ENCODE measurements at places on chromosomes 16 and 17.
A peak's percentile ranks its signal among the peaks of the same experiment; 100 is the strongest.

DNA sequence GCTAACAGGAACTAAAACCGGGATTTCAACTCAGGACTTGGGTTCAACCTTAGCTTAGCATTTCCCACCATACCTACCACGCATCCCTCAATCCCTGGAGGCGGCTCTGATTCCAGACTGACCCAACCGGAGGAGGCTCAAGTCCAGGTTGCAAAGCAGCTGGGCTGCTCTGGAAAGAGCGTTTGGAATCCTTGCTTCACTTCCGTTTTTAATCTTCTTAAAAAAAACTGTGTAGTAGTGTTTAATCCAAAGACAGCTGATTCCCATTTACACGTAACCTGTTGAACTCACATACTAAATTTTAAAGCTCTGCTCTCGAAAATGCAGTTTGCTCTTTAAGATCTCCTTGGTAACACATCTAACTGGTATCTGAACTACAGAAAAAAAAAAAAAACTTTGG, 50.0 kb downstream of the NXN start:
- no peak for DNase-seq

- no peak for DNase-seq
Observed at GRCh38 chr17:62802561-62803205, 5.4 kb downstream of the MARCHF10 start.

- DNase-seq = no peak
Observed at GRCh38 chr16:2854700-2855309, 3.2 kb downstream of the PRSS22 start.

- no peak for DNase-seq
Observed at GRCh38 chr17:80446645-80447405, 29.6 kb downstream of the NPTX1 start.

DNA sequence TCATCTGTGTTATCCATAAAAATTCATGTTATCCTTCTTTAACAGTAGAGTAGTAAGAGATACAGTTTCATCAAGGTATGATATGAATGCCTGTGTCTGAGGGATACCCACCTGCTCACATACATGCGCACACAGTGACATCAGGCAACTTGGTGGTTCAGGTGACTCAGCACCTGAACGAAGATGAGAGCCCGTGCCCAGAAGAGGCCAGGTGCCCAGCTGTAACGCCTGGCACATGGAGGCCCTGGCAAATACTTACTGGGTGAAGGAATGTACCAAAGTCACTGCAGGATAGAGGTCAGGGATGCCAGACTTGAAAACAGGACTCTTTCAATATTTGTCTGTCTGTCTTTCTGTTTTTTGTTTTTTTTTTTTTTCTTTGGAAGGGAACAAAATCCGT, 72.6 kb upstream of the LGALS9 start:
- no peak for DNase-seq

- DNase-seq = no peak
Observed at GRCh38 chr17:14950216-14950615, 314.9 kb downstream of the PMP22 start.

GRCh38 chr16:57299009-57299718, 14.7 kb upstream of the PLLP start:
- no peak for DNase-seq

- no peak for DNase-seq
Observed at GRCh38 chr17:68906638-68907037, 48.6 kb downstream of the ABCA8 start.

DNA sequence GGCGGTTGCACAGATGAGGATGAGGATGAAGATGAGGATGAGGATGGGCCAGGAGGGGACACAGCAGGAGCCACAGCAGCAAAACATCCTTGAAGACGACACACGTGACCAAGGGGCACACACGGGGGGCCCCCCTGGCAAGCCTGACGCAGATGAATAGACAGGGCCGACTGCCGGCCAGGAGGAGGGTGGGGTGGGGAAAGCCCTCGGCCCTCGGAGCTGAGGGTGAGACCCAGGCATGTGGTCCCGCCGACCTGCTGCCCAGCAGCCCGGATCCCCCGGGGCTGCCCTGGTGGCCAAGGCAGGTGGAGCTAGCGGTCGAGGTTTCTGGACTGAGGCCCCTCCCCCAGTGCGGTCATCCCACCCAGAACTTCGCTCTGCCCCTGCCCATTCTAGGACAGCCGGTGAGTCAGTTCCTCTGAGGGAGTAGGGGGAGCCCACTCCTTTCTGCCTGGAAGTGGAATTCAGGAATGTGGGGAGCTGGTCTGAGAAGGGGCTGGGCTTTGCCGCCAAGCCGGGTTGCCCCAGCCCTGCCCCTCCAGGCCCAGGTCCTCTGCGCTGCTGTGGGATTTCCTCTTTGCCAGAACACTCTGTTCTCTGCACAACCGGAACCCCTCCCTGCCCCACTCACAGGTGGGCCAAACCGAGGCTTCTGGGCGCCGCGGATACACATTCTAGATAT, 9.9 kb downstream of the CYGB start:
- DNase-seq = peak; percentile 66

DNA sequence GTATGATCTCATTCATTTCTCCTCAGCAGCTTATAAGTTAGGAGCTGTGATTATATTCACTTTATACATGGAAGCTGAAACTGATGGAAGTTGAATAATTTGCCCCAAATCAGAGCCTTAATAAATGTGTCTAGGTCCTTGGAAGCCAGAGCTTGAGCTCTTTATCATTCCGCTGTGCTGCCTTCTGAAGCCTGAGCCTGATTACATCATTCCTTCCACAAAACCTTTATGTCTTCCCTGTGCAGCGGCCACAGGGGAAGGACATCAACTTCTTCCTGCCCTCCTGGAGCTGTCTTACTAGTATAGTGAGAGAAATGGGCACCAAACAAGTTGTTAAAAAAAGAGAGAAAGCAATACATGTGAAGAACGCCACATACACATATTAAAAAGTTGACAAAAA, 6.8 kb downstream of the TNRC6C start:
- DNase-seq = no peak

DNA sequence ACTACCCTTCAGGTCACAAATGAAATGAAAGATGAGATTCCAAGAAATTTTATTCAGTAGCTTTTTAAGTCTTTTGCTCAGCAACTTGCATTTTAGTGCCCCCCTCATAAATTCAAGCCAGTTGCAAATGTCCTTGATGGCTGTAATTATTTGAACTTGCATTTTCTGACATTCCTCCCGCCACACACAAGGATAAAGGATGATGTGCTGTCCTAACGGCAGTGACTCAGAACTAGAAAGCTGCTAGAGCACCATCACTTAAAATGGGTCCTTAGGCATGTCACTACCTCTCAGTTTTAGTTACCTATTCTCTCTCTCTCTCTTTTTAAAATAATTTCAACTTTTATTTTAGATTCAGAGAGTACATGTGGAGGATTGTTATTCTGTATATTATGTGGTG, 306.7 kb downstream of the CNTNAP4 start:
- DNase-seq = no peak

DNA sequence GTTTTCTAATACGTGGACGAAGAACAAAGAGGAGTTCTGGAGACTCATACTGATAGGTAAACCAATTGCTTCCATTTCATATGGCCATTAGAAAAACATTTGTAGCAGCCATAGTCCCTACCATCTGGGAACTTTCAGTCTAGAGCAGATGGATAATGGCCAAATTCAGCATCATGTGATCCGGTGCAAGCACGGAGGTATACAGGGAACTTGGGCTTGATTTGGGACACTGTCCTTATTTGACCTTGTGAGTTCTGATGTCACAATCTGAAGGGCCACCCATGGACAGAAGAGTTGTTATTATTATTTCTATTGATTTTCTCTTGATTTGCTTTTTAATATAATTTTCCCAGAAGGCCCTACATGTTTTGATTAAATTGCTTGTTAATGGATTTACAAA, 154.6 kb upstream of the ZNF267 start:
- DNase-seq = no peak

DNA sequence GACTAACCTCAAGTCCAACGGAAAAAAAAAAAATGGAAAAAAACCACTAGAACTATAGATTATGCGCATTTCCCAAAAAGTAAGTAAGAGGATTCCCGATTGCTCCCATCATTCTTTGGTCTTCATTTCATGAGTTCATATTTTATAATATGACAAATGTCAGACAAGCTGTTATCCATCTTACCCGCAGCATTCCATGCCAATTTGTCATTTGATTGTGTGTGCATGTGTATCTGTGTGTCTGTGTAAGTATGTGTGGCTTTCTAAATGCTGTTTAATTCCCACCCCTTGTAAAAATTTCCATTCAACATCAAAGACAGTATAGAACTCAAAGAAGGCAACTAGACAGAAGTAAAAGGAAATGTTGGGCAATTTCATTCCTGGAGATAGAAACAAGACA, 434.1 kb downstream of the CDH11 start:
- no peak for DNase-seq

DNA sequence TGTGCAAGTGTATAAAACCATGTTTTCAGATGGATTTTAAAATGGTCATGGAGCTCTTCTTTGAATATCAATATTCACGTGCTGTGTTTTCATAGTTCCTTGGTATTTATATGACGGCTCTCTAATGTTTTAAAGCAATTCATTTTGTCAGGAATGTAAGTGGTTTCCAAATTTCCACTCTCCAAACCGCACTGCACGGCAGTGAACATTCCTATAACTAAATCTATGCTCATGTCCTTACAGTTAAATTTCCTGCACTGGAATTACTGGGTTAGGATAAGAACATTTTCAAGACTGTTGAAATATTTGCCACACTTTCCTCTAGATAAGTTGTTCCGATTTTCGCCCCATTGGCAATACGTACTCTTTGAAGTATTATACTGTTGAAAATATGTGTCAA, 398.9 kb downstream of the PMP22 start:
- DNase-seq = no peak

DNA sequence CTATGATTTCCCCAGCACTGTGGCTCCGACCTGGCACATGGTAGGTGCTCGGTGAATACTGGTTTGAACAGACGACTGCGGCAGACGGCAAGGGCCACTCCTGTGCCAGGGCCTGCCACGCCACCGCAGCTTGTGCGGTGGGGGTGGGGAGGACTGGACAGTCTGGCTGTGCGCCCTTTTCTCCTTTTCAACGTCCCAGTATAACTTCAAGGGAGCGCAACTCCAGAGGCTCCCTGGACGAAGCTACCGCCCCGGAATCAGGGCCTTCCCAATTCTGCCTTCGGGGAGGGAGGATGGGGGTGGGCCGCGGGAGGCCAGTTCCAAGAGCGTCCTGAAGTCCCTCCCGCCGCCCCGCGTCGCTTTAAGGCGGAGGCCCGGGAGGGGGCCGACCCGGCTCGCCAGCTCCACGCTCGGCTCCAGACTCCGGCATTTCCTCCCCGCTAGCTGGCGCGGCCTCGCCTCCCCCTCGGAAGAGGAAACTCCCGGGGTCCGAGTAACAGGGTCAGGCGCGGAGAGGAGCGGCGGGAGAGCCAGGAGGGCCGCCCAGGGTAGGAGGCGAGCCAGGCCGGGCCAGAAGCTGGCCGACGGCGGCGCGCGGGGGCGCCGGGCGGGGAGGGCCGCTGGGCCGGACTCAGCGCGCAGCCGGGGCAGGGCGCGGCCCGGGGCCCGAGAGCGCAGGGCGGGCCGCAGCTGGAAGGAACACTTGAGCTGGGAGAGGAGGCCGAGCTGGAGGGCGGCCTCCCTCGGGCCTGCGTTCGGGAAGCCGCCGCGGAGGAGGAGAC, at the start of gene ITPRIPL2:
Gene ITPRIPL2, plus strand, starts transcription at position 388 of the 782 bp plus-strand sequence. CDS start 498 bp downstream, outside the sequence.
- DNase-seq = no peak

DNA sequence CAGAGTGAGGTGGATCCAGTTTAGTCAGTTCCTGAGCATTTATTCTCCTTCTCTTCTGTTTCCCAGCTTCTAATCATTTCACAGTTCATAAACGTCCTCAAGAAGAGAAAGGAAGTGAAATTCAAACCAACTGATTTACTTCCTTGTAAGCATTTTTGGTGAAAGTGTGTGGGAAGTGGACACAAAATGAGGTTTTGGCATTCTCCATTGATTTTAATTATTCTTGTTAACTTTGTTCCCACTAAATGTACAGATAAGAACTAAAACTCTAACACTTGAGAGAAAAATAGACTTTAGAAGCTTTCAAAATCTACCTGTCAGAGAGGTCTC, 42.7 kb upstream of the CORO6 start:
- no peak for DNase-seq

GRCh38 chr16:46991729-46992704, 18.5 kb upstream of the DNAJA2 start:
- no peak for DNase-seq

- DNase-seq = no peak
Observed at GRCh38 chr16:35628976-35629375, 2169.6 kb downstream of the TP53TG3F start.

GRCh38 chr17:791829-792228, 9.7 kb downstream of the MRM3 start:
- DNase-seq = no peak

GRCh38 chr17:12277827-12278226, 257.1 kb downstream of the MAP2K4 start:
- DNase-seq = no peak

GRCh38 chr16:69880640-69881133, 70.4 kb upstream of the CLEC18A start:
- DNase-seq = no peak

- DNase-seq = no peak
Observed at GRCh38 chr17:30267625-30268024, 24.1 kb downstream of the BLMH start.

DNA sequence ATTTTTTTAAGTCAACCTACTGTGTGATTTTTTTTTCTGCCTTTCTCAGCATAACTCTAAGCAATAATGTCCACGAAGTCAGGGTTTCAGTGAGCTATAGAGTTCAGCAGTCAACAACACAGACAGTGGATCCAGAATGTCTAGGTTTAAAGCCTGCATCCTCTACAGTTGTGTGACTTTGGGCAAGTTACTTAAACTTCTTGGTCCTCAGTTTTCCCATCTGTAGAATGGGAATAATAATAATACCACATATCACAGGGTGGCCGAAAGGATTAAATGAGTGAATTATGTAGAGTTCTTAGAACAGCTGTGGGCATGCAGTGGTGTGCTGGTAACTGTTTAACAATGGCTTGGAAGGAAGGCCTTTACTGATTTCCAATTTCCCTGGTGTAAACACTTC, 38.8 kb upstream of the MEAK7 start:
- DNase-seq = no peak

DNA sequence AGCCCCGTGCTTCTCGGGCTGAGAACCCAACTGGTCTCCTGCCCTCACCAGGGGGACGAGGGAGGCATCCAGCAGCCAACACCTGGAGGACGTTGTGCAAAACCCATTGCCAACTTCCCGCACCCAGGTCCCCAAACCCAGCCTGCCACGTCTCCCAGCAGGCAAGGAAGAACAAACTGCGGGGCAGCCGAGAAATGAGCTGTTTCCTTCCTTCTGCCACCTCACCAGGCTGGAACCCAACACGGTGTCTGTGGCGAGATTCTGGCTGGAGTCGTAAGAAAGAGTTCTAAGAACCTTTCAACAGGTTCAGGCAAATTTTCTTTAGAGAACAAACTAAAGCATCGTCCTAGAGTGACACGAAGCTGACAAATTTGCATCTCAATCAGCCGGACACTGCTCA, 3.6 kb downstream of the SLC43A2 start:
- no peak for DNase-seq

- DNase-seq = no peak
Observed at GRCh38 chr16:55078699-55079410, 148.2 kb downstream of the IRX5 start.

- no peak for DNase-seq
Observed at GRCh38 chr16:11006656-11007055, 62.3 kb downstream of the CLEC16A start.
